ENCODE measurements at places on chromosomes 6 and 20.

DNA sequence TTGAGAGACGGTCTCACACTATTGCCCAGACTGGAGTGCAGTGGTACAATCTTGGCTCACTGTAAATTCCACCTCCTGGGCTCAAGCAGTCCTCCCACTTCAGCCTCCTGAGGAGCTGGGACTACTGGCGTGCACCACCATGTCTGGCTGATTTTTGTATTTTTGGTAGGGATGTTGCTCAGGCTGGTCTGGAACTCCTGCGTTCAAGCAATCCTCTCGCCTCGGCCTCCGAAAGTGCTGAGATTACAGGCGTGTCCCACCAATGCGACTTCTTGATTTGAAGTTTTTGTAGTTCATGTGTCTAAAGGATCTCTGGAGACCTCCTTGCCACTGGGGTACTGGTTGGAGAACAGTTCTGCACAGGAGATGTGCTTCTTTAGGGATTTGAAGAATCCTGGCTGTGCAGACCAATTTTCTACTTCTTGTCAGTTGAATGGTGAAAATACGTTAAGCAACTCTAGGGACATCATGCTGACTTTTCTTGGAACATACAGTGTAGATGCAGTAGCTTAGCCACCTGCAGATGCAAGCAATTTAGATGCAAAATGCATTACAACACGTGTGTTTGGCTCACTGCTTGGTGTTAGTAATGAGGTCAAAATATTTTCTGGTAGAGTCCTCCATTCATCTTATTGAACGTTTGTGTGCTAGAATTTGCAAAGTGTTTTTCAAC, 28.2 kb downstream of the SYTL3 start:
- no peak for DNase-seq

DNA sequence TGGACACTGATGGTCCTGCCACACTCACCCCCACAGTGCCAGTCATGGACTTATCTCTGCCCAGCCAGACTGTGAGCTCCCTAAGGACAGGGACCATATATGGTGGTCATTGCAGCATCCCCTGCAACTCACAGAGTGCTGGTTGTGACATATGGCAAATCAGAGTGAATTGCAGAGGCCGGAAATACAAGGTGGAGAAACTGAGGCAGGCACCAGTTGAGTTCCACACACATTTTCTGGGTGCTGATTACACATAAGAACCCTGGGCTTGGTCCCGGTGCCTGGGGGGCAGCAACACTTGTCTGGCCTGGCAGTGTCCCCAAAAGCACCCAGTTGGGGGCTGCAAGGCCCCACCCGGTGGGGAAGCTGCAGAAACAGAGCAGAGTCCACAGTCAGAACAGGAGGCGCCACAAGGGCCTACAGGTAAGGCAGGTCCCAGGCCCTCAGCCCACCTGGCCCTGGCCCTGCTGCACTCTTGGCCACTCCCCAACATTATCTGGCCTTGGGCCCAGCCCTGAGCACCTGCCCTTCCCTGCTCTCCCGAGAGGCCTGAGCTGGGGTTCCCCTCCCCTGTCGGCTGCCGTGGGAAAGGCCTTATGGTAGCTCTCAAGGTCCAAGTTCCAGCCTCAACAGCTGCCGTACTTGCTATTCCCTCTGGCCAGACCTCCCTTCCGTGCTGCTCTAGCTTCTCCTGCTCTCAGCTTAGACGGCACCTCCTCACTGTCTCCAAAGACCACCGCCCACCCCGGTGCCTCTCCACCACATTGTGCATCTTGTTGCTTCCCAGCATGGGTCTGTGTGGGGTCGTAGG, 140.8 kb upstream of the PTPN1 start:
- DNase-seq = peak; percentile 92

GRCh38 chr20:37749620-37750403, 56.0 kb downstream of the CTNNBL1 start:
- DNase-seq = no peak

GRCh38 chr6:150600301-150601017, 774 bp downstream of the PLEKHG1 start:
- DNase-seq = peak; percentile 88

DNA sequence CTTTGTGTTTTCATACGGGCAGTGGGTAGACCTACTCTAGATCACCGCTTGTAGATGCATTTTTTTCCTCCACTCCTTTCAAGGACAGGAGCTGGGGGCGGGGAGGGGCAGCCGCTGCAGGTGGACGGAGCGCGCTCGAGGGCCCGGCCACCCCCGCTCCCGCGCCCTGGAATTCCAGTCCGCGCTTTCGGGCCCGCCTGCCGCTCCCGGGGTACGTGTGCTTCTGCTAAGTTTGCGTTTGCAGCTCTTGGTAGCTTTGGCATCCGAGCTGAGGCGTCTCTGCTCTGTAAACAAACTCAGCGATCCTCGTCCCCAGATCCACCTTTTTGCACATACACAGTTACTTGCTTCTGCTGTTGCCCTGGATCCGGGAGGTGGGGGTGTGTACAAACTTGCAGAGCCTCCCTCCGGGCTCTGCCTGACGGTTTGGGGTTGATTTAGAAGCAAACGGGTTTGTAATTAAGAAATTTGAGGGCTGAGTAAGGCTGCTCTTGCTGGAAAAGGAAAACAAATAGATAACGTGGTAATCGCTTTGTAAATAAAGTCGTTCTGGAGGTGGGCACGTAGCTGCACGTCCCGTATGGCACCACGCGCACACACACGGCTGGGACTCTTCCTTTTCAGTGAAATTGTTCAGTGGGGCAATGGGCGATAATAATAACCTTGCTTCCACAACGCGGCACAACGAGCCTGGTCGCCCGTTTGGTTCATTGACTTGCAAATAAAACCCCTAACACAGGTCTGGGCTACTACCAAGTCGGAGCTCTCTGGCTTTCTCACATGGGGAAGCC, 973 bp upstream of the CITED2 start:
- peak; percentile 97 for DNase-seq

DNA sequence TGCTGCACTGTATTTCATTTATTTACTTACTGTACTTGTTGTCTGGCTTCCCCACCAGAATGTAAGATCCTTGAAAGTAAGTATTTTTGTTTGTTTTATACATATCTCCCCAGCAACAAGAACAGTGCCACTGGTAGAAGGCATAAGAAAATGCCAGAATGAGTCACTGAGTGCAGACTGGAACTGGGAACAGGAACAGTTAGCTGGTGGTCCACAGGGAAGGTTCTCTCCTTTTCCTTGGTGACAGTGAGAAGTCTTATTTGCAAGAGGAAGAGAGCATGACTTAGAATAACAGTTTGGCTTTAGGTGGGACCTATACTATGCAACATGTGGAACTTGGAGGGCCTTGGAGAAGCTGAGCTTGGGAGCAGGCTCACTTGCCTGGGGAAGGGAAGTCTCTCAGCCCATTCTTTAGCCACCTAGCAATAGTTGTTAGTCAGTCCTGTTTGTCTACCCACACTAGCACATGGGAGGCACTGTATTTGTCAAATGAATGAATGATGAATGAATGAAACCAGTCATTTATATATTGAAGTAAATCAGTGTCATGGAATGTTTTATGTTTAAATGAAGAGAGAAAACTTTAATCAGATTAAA, 203.5 kb downstream of the KCNQ5 start:
- no peak for DNase-seq

GRCh38 chr6:128598571-128598970, 78.2 kb upstream of the PTPRK start:
- no peak for DNase-seq

DNA sequence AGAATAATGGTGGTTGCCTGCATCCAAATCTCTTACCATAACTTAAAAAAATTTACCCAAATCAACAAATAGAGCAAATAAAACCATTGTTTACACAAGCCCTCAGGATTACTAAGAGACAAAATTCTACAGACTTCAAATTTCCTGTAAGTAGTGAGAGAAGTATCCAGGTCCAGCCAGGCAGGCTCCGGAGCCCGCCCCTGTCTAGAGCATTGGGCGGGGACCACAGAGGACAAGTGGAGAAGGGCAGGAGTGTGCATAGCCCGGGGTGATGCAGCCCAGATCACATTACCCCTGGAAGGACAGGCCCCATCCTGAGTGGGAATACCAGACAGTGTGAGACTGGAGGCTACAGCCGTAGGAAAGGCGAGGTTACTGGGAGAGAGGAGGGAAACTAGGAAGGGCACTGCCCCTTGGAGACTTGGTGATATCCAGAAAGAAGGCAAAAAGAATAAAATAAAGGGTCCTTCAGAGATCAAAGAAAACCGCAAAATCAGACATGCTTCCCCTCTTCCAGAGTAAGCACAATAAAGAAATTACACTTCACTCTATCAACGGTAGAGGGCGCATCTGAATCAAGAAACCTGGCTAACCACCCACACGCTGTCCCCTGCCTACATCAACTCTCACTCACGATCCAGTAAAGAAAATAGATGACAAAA, 26.6 kb downstream of the RIN2 start:
- DNase-seq = peak; percentile 85

DNA sequence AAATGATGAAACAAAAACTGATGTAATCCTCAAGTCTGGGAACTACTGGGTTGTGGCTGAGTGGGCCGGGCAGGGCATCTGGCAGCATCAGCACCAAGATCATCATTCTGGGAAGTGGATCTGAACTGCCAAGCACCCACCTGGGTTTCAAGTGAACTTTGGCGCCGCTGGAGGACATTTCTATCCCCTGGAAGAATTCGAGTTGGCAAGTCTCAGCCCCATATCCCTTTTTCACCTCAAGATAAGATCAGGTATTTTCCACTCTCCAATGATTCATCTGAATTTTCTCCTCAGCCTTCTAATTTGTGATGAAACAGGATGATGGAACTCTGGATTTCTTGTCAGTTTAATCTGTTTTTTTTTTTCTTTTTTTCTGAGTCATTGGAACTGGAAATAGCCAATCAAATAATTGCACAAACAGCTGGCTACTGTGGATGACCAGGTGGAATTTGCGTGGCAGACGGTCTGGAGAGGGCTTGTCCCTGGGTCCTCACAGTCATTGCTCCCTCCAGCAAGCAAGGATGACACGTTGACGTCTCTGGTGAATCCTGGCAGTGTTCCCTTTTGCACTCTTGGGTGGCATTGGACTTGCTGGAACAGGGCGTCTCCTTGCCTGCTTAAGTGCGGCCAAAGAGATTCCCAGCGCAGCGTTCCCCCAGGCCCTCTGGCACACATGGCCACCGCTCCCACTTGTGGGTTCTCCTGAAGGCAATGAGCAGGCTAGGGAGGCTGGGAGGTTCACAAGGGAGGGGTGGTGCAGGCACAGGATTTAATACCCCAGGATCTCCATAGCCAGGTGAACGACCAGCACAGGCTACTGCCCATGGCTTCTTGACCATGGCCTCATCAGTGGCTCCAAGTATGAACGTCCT, 80.4 kb downstream of the DHX35 start:
- DNase-seq = no peak

- DNase-seq = no peak
Observed at GRCh38 chr20:59508729-59509128, 95.6 kb upstream of the PHACTR3 start.

DNA sequence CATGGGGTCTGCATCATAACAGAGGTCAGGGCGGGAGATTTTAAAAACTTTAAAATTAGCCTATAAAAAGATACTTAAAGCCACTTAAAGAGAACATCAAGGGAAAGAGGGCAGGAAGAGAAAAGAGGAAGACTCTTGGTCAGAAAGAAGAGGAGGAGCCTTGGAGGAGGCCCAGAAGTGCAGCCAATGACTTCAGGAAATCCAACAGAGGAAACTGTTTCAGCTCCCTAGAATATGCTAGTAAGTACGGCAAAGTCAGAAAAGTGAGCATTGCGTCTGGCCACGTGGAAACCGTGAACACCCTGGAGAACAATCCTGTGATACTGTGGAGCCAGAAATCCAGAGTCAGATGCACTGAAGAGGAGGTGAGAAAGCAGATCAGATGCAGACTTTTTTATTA, 22.5 kb upstream of the NHSL1 start:
- DNase-seq = no peak
